ENCODE measurements at places on chromosomes 11 and 22. TPM values are rescaled to one million over a fixed set of nuclear protein-coding genes. Genes with fewer than 3 reads are reported as not detected.

C11orf16 gene
- not detected for total RNA-seq

TTC36 gene
- 0.43 TPM for total RNA-seq

ARHGAP8 gene
- 2.0 TPM for total RNA-seq

ACRV1 gene
- 0.11 TPM for total RNA-seq

XKR3 gene
- not detected for total RNA-seq

CYP2D6 gene
- 0.13 TPM for total RNA-seq

TSG101 gene
- 58.8 TPM for total RNA-seq

ZNRF3 gene
- 4.2 TPM for total RNA-seq

TMEM86A gene
- total RNA-seq: 1.6 TPM

PPP2R5B gene
- 8.2 TPM for total RNA-seq

KRTAP5-2 gene
- not detected for total RNA-seq

SHISA8 gene
- not detected for total RNA-seq

UPB1 gene
- not detected for total RNA-seq

FLRT1 gene
- total RNA-seq: 0.11 TPM

PATE2 gene
- 0.13 TPM for total RNA-seq

CASP5 gene
- not detected for total RNA-seq

KDM4D gene
- total RNA-seq: 1.0 TPM

SHANK2 gene
- total RNA-seq: 3.2 TPM

SLC6A5 gene
- total RNA-seq: not detected
